ENCODE measurements at places on chromosomes 12 and 14. TPM values are rescaled to one million over a fixed set of nuclear protein-coding genes. Genes with fewer than 3 reads are reported as not detected.
A peak's percentile ranks its signal among the peaks of the same experiment; 100 is the strongest.

Gene BICDL1
- 10.7 TPM for total RNA-seq

DNA sequence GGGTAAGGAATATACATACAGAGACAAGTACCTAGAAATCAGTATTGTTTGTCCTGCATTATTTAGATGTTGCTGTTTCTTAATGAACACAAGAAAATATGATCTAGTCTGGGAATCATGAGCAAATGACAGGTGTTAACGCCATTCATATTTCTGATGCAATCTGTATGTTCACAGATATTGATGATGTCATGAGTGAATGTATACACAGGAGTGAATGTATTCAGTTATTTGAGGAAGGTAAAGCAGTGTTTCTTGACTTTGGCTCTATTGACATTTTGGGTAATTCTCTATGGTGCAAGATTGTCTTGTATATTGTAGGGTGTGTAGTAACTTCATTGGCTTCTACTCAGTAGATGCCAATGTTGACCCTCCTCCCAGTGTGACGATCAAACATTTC lies 26.7 kb upstream of the RTL1 start:
- no peak overlapping the region for H3K4me3 ChIP-seq
- no peak overlapping the region for H3K27ac ChIP-seq
- DNase-seq, result no peak

Gene PLEKHD1
- total RNA-seq, result 0.61 TPM

DNA sequence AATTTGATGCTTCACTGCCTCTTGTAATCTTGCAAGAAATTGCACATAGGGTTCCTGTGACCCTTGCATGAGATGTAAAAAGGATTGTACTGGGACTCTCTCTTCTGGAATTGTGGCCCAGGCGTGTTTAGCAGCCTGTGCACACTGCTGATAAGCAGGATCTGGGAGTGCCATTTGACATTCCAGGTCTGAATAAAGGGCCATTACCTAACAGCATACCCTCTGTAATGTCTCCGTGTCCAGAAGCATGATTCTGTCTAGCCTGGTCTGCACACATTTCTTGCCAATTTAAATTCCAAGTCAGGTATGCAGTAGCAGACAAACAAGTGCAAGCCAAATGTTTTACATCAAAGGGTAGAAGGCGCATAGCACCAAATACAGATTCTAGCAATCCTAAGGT lies 18.1 kb upstream of the MAPKAPK5 start:
- DNase-seq, result no peak
- H3K27me3 ChIP-seq, result no peaks in the 10 kb centered on the region
- no peak overlapping the region for H3K4me3 ChIP-seq
- H3K27ac ChIP-seq, result no peak overlapping the region
- H3K4me1 ChIP-seq, result peaks cover 26% of the 10 kb centered on the region
- H3K36me3 ChIP-seq, result no peaks in the 10 kb centered on the region

- DNase-seq, result no peak
- H3K27ac ChIP-seq, result no peak overlapping the region
- H3K36me3 ChIP-seq, result no peaks in the 10 kb centered on the region
- no peaks in the 10 kb centered on the region for H3K27me3 ChIP-seq
- H3K4me3 ChIP-seq, result no peak overlapping the region
Measured at GRCh38 chr12:49369411-49370145, 2.3 kb downstream of the SPATS2 start.

- H3K27ac ChIP-seq, result peak overlapping the region; percentile 92
- H3K4me1 ChIP-seq, result peaks cover 98% of the 10 kb centered on the region
- no peak overlapping the region for H3K4me3 ChIP-seq
- DNase-seq, result peak; percentile 88
- no peaks in the 10 kb centered on the region for H3K27me3 ChIP-seq
- H3K36me3 ChIP-seq, result no peaks in the 10 kb centered on the region
Measured at GRCh38 chr12:111773801-111774551, 7.2 kb downstream of the ALDH2 start.

Gene APOF
- total RNA-seq, result not detected

GRCh38 chr14:90137807-90138206 lies 76.0 kb downstream of the KCNK13 start:
- no peaks in the 10 kb centered on the region for H3K4me1 ChIP-seq
- H3K27ac ChIP-seq, result no peak overlapping the region

Gene KRT83
- total RNA-seq, result not detected

- H3K27ac ChIP-seq, result peak overlapping the region; percentile 96
- DNase-seq, result no peak
- no peaks in the 10 kb centered on the region for H3K27me3 ChIP-seq
- H3K36me3 ChIP-seq, result no peaks in the 10 kb centered on the region
Measured at GRCh38 chr14:65413739-65414045, 1.2 kb downstream of the FUT8 start.

GRCh38 chr12:29350080-29350479 lies 30.9 kb downstream of the ERGIC2 start:
- peak; percentile 9 for DNase-seq
- peaks cover 60% of the 10 kb centered on the region for H3K36me3 ChIP-seq
- no peaks in the 10 kb centered on the region for H3K27me3 ChIP-seq
- peaks cover 3% of the 10 kb centered on the region for H3K4me1 ChIP-seq

Gene PIWIL1
- total RNA-seq, result not detected

- no peak for DNase-seq
- H3K36me3 ChIP-seq, result no peaks in the 10 kb centered on the region
- H3K4me3 ChIP-seq, result no peak overlapping the region
- H3K27ac ChIP-seq, result no peak overlapping the region
- H3K4me1 ChIP-seq, result no peaks in the 10 kb centered on the region
- H3K27me3 ChIP-seq, result no peaks in the 10 kb centered on the region
Measured at GRCh38 chr12:42008996-42009395, 135.7 kb downstream of the GXYLT1 start.

Gene ERBB3
- 38.6 TPM for total RNA-seq

Gene CNTN1
- total RNA-seq, result 7.2 TPM

Gene CCDC38
- not detected for total RNA-seq

- H3K27me3 ChIP-seq, result peaks cover 13% of the 10 kb centered on the region
- no peak overlapping the region for H3K27ac ChIP-seq
- no peak overlapping the region for H3K4me3 ChIP-seq
- no peak for DNase-seq
Measured at GRCh38 chr12:125408718-125409117, 343.5 kb downstream of the AACS start.

DNA sequence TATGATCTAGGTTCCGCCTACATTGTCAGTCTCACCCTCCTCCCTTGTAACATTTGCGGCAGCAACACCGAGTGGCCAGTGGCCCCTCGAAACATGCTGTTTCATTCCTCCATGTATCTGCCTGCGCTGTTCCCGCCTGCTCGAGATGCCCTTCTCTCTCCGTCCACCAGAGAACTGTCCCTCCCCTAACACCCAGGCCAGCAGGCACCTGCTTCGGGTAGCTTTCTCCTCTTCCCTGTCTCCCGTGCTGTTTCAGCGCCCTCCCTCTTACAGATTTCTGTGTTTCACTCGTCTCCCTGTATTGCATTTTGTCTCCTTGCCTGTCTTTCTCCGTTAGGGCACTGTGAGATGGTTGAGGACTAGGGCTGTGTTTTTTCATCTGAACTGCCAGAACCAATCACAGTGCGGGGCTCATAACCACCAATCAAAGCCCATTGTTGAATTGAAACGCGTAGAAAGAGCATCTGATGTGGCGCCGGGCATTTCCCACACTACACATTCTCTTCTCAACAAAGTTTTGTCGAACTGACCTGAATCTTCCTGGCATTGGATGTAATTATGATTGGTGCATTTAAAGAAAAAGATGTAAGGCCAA lies 40.9 kb upstream of the ELK3 start:
- DNase-seq, result no peak
- H3K27me3 ChIP-seq, result no peaks in the 10 kb centered on the region
- H3K4me3 ChIP-seq, result no peak overlapping the region
- no peak overlapping the region for H3K27ac ChIP-seq

Gene ESPL1
- total RNA-seq, result 4.1 TPM

Gene CCDC177
- total RNA-seq, result not detected

GRCh38 chr14:20435582-20436362 lies at the start of gene KLHL33:
TSS of gene KLHL33 (minus strand) at chr14:20436166. CDS start at chr14:20435811, 355 bp downstream.
- H3K27me3 ChIP-seq, result no peaks in the 10 kb centered on the region
- no peak for DNase-seq
- no peak within 1 kb of the TSS for H3K27ac ChIP-seq
- H3K36me3 ChIP-seq, result no peaks in the 10 kb centered on the region

DNA sequence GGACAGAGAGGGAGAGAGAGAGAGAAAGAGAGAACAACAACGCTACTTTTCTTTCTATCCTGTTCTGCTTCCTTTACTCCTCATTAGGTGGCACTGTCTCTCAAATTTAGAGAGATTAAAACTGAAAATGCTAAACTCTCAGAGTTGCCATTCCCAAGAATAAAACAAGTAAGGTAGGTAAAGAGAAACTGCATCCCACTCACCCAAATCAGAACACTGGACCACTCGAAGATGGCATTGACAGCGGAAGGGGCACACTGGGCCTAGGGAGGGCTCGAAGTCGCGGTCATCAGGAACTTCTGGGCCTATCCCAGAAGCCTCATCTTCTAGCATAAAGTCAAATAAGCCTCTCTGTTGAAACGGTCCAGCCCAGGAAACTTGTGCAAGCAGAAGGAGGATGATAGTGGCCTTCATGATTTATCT lies 4.5 kb downstream of the DCN start:
- no peaks in the 10 kb centered on the region for H3K4me1 ChIP-seq
- DNase-seq, result no peak
- no peaks in the 10 kb centered on the region for H3K36me3 ChIP-seq
- no peaks in the 10 kb centered on the region for H3K27me3 ChIP-seq
- H3K27ac ChIP-seq, result peak overlapping the region; percentile 1

DNA sequence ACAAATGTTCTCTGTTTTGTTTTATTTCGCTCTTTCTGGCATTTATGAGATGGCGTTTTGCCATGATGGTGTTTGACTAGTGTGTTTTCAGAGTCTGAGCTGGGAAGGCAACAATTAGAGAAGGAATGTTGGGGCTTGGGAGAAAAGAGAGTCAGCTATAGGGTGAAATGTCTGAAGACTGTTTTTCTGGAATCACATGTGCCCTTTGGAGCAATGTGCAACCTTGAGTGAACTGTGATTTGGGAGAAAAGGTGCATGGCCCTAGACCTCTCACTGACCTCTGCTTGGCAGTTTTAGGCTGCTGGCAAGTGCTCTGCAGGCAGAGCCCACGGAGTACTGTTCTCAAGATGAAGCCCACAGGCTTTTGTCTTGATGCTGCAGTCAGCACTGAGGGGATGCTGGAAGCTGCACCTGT lies 379.9 kb upstream of the PDE3A start:
- peaks cover 3% of the 10 kb centered on the region for H3K4me1 ChIP-seq
- DNase-seq, result peak; percentile 23
- H3K27me3 ChIP-seq, result no peaks in the 10 kb centered on the region
- no peak overlapping the region for H3K27ac ChIP-seq
